Neuronal stem cell (in vitro differentiated cells): ENCODE measurements at places on chromosomes 13 and 19.

DNA sequence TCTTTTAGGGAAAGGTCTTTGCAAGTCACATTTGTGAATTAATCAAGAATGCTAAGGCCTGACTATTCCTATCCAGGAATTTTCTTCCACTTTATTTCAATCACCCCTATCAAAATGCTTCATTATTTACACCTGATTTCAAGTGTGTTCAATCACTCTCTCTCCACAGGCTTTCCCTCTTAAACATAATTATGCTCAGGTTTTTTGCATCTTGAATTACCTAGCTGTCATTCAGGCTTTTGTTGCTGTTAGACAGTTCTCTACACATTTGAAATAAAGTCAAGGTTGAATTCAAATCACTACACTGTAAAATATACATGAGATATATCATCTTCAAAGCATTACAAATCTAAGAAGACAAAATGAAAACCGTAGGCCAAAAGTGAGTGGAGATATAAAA lies 941.3 kb upstream of the SLITRK1 start:
- no peak for DNase-seq

GRCh38 chr13:23991119-23991518 lies 93.8 kb upstream of the C1QTNF9B start:
- DNase-seq: no peak

GRCh38 chr13:46728777-46729176 lies 68.2 kb downstream of the ESD start:
- no peak for DNase-seq

DNA sequence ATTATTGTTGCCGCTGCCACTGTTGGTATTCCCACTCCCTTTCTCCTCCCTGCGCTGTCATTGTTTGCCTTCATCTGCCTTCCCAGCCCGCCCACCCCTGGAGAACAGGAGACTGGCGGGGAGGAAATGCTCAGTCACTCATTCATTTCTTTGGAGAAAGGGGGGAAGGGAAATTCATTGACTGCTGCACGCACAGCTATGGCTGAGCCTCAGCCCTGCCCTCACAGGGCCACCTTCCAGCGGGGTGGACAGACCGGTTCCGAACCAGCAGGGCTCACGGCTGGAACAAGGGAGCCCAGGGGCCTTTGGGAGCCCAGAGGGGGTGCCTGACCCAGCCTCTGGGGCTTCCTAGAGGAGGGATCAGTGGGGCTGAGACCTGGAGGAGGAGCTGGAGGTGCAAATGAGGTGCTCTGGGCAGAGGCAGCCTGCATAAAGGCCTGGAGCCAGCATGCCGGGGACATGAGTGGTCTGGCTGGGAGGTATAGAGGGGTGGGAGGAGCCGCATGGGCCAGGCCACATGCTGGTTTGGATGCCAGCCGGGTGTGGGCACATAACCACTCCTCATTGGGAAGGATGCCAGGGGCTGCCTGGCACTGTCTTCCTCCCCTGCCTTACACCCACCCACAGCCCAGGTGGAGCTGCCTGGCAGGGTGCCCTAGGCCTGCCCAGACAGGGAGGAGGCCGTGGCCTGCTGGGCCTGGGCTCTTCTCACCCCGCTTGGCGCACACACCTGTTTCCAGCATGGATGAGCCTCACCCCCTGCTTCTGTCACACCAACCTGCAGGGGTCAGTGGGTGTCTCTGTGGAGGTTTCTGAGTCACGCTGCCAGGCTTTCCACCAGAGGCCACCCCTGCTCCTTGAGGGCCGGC lies 26.8 kb downstream of the PPP5C start:
- peak; percentile 20 for DNase-seq
